T-helper 17 cell (primary cell): ENCODE measurements at places on chromosomes 5 and 9.

DNA sequence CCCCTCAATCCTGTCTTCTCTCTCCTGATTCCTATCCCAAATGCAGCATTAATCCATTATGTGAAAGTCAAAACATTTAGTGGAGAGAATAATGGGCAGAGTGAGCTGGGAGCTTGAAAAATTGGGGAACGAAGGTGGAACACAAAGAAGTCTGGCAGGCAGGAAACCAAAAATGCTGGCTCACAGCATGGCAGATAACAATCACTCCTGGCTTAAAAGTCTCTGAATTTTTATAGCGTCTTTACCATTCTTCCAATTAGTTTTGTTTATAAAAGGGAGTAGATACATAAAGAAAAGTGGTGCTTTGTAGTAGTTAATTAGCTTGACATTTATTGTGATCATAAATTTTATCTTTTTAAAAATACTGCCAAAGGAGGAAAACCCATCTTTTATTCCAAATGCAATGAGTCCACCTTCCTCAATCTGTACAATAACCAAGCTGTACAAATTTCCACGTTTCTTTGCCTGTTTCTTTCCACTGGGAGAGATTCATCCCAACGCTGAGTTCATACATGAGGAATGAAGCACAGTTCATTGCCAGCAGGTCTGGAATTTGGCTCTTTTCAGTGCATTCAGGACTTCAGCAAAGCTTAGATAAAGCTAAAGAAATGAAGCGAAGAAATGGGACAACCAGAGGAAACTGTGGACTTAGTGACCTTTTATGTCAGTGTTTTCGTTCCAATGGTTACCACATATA, 174.7 kb downstream of the HMHB1 start:
- DNase-seq, result no peak

GRCh38 chr9:15622318-15622971, 69.6 kb downstream of the CCDC171 start:
- no peak for DNase-seq

DNA sequence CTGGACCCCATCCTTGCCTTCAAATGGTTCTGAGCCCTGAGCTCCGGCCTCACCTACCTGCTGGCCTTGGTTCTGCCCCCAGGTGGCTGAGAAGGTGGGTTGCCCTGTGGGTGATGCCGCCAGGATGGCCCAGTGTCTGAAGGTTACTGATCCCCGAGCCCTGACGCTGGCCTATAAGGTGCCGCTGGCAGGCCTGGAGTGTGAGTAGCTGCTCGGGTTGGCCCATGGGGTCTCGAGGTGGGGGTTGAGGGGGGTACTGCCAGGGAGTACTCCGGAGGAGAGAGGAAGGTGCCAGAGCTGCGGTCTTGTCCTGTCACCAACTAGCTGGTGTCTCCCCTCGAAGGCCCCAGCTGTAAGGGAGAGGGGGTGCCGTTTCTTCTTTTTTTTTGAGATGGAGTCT, 5.2 kb downstream of the CEL start:
- DNase-seq, result no peak

- no peak for DNase-seq
Measured at GRCh38 chr5:15376803-15377202, 123.2 kb upstream of the FBXL7 start.

DNA sequence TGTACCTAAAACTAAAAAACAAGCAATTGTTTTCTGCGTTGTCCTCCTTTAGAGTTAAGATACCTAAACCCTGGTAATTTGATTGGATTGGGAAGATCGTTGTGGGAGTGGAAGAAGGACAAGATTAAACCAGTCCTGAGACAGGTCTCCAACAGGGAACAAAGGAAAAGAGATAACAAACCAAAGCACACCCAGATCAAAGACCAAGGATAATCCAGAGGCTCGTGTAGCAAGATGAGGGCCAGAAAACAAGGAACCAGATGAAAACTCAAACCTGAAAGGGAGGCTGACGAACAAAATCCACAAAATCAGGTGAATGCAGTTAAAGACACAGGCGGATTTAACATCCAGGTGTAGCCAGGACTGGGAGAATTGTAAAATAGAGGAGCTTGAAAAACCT, 618.1 kb downstream of the SLCO4C1 start:
- no peak for DNase-seq

DNA sequence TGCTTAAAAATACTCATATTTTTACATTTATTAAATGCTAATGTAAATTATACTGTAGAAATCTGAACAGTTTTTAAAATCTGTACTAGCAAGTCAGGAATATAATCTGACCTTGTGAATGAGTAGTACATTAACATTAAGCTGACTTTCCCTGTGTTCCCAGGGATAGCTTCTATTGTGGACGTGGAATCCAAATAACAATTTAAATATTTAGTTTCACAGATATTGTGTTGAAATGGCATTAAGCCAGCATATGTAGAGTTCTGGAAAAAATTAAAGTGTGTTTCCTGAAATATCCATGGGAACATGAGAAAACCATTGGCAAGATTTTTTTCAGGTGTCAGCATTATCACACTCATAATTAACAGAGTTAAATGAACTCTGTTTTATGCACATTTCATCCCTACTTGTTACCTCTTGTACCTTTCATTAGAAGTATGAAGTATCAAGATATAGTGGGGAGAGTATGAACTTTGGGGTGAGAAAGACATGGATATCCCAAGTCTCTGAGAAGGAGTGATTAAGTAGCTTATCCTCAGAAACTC, 5.7 kb downstream of the RABGAP1 start:
- no peak for DNase-seq

DNA sequence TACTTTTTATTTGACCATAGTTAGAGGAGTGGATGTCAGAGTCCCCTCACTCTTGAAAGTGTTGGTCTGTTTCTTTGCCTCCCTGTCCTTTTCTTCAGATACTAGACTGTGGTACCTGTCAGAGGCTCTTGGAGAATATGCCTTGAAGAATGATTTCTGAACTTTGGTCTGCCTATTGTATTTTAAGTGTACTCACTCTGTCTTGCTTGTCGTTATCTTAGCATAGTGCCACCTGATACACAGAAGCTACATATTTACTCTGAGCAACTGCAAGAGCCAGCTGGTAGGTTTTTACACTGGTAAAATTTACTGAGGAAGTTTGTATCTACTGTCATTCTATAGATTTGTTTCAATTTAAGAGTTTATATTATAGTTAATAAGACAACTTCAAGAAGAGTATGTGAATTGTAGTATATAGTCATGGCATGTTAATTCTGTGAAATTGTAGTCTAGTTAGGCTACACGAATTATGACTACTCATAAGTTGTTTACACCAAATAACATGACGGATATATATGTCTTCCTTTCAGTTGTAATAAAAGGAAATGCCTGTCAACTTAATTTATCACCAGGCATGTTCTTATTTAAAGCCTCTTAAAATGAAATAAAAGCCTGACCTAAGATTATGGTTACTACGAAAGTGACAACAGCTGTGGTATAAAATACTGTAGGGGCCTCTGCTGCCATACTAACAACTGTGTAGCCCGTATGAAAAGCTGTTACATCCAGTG, 201.7 kb downstream of the KDM4C start:
- DNase-seq, result no peak

DNA sequence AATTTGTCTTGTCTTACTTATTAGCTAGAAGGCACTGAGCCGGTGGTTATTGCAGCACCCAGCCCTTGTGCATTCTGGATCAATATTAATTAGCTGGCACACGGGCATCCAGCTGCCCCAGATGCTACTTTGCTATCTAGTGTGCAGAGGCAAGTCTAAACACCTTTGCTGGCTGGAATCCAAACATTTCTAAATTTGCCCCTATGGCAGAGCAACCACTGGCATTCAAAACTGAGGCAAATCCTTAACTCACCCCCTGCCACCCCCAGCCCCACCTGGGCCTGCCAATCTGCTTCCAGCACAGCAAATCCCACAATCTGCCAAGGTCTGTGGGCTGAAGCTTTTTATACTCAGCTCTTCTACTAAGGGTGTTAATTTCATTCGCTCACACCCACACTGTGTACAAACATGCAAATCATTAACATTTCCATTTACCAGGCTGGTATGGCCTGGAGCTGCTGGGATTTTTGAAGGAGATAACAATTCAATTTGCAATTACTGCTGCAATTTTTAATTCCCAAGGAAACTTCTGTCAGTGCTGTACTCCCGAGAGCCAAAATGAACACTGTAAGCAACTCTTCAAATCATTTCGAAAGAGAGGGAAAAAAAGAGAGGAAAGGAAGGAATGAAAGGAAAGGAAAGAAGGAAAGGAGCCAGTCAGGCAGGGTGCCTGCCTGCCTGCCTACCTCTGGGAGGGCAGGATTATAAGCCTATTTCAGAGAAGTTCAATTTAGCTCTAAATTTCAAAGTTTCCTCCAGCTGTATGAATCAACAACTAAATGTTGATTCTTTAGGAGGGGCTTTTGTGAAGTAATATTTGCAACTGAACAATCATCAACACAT, 35.5 kb downstream of the RAPGEF1 start:
- DNase-seq, result no peak

- DNase-seq, result no peak
Measured at GRCh38 chr5:173645437-173645807, 29.0 kb upstream of the BOD1 start.

- DNase-seq, result no peak
Measured at GRCh38 chr5:151214614-151215545, 9.0 kb downstream of the CCDC69 start.

- DNase-seq, result no peak
Measured at GRCh38 chr5:133299728-133300127, 247.9 kb downstream of the HSPA4 start.
